ENCODE measurements at places on chromosomes 16 and 17.
A peak's percentile ranks its signal among the peaks of the same experiment; 100 is the strongest.

DNA sequence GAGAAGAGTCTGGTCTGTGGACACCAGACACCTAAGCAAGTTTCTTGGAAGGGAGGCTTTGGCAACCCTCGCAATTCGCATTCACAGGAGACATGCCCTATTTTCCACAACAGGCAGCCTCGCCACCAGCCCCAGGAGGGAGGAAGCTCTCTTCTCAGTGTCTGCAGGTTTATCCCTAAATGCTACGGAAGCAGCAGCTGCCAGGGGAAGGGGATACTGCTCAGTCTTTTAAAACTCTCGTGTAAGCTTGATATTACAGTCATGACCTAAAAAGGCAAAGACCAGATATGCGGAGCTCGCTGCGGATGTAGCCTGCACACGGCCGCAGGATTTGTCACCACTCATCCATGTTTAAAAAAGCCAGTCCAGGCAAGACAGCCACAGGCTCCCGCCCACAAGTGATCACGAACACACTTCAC, 159.2 kb upstream of the RPH3AL start:
- DNase-seq = no peak

GRCh38 chr16:14240219-14240843, 169.2 kb downstream of the MRTFB start:
- peak; percentile 21 for DNase-seq

- DNase-seq = no peak
These were observed 76.0 kb downstream of the ZNF18 start for GRCh38 chr17:11921296-11921695.

DNA sequence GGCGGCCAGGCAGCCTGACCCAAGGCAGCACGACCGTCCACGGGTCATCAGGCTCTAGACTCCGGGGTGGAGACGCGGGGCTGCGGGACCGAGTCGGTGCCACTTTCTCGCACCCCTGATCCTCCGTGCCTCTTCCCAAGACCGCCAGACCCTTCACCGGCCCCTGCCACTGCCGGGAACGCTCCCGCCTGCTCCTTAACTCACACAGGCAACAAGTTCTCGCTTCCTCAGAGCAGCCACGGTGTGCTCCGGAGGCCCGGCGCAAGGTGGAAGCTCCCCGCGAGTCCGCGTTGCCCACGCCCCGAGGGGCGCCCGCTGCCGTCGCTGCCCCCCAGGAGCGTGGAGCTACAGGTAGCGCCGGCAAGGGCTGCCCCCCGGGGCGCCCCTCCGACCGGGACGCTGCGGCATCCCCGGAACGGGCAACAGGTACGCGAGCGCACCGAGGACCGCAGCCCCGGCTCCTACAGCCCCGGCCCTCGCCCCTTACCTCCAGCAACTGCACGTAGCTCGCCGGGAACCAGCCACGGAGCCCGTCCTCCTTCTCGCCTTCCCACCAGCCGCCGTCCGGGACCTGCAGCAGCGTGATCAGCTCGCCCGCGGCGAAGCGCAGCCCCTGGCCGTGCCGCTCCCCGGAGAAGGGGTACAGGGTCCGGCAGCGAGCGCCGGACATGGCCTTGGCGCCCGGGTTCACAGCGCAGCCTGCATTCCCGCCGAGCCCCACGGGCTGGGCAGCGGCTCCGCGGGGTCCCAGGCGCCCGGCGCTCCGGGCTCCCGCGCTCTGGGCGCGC, 491 bp downstream of the GAS7 start:
- peak; percentile 15 for DNase-seq

DNA sequence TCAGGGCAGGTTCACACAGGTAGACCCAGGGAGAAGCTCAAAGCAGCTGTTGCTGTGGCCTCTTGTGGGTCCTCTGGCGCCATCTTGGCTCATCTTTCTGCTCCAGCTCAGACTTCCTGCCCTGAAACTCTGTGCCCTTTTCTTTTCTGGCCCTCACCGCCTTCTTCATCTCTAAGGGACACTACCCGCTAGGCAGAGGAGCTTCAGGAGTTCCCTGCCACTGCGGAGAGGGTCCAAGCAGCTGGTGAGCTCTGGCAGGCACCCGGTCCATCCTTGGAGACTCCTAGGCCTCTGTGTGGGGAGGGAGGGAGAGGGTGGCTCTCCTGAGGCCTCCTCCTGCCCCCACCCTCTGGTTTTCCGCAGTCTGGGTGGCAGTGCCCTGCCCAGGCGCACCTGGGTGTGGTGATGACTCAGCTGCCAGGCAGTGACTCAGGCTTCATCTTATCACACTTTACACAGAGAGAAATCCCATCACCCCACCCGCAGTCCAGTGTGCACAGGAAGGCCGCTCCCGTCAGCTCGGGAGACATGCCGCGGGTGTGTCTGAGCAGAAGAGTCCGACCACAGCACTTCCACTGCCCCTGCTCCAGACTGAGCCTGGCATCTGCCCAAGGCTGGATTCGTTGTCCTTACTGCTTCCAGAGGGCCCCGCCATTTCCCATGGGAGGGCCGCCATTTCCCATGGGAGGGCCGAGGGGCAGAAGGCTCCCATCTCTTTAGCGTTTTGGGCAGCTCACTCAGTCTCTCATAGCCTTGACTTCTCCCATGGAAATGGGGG, 7.3 kb downstream of the NT5C start:
- peak; percentile 34 for DNase-seq

GRCh38 chr16:2473999-2474876, 689 bp upstream of the TBC1D24 start:
- DNase-seq = peak; percentile 38

DNA sequence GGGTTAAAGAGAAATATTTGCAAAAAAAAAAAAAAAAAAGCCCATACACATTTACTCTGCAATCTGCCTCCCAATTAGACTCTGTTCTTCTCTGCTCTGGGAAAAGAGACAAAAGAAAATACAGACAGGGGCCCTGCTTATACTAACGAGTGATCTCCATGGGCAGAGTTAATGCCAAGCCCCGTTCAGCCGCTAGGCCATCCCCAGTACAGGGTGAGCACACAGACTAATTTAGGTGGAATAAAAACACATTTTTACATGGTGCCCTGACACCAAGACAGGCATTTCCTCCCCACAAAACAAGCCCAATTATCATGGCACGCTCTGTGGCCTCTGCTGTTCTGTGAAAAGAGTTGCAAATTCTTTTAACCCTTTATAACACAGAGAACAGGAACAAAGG, 356.3 kb upstream of the C16orf82 start:
- no peak for DNase-seq

GRCh38 chr16:20323591-20324117, 3.7 kb downstream of the GP2 start:
- DNase-seq = no peak

- no peak for DNase-seq
These were observed 42.1 kb downstream of the CHCT1 start for GRCh38 chr17:60464343-60464742.

DNA sequence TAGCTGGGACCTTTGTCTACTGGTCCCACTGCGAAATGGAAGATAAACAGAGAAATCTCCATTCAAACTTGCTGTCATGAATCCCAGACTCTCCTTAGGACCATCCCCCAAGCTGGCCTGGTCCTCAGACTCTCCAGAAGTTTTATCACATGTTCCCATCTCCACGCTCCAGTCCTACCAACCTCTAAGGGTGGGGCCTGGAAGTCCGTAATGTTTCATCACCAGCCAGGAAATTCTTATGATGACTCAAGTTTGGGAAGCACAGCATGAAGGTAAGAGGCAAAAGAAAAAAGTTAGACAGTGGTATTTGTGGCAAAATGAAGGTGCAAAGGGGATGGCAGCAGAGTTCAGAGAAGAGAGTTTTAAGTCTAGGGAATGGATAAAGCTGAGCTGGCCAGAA, 52.7 kb downstream of the ZNF18 start:
- DNase-seq = no peak

GRCh38 chr17:75081611-75082540, 5.9 kb upstream of the SLC16A5 start:
- DNase-seq = no peak

DNA sequence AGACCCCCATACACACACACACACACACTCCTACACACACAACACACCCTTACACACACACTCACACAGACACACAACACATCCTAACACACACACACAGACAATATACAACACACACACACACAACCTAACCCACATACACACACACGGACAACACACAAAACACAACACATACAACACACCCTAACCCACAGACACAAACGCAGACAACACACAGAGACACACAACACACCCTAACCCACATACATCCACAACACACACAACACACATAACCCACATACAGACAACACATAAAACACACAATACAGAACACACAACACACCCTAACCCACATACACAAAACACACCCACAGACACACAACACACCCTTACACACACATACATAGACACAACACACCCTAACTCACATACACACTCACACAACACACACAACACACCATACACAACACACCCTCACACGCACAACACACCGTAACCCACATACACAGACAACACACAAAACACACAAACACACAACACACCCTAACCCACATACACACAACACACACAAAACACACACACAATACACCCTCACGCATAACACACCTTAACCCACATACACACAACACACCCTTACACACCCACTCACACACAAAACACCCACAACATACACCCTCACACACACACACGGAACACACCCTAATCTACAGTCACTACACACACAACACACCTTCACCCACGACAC, 4.4 kb downstream of the ASGR1 start:
- DNase-seq = no peak

DNA sequence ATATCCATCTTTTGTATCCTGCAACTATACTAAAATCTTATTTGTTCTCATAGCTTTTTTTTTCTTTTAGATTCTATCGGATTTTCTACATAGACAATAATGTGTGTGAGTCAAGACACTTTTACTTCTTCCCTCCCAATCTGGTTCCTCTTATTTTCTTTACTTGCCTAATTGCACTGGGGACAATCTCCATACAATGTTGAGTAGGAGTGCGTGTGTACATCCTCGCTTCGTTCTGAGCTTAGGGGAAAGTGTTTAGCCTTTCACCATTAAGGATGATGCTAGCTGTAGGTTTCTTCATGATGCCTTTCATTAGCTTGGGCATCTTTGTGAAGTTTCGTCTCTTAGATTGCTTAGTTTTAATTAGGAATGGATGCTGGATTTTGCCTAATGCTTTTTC, 2.9 kb downstream of the SPATA32 start:
- DNase-seq = no peak

- no peak for DNase-seq
These were observed 38.0 kb upstream of the FAAP100 start for GRCh38 chr17:81590121-81590520.

GRCh38 chr16:86496929-86497461, 13.3 kb upstream of the FOXF1 start:
- DNase-seq = no peak

- no peak for DNase-seq
These were observed 130.3 kb downstream of the ZNF423 start for GRCh38 chr16:49725651-49726050.

DNA sequence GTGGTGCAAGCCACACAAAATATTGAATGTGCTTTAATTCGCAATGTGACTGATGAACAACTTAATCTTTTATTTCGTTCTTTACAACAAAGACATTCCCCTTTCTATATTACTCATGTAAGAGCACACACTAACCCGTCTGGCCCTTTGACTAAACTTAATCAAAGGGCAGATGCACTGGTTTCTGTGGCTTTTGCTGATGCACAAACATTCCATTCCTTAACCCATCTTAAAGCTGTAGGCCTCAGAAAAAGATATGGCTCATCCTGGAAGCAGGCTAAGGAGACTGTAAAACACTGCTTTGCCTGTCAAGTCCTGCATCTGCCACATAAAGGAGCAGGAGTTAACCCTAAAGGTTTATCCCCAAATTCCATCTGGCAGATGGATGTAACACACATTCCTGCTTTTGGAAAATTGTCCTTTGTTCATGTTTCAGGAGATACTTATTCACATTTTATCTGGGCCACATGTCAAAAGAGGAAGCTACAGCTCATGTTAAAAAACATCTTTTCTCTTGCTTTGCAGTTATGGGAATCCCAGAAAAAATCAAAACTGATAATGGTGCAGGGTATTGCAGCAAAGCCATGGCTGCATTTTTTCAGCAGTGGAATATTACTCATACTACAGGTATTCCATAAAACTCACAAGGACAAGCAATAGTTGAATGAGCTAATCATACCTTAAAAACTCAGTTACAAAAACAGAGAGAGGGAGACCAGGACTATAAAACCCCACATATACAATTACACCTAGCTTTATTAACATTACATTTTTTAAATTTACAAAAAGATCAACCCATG, 137.2 kb downstream of the AHSP start:
- DNase-seq = peak; percentile 2

DNA sequence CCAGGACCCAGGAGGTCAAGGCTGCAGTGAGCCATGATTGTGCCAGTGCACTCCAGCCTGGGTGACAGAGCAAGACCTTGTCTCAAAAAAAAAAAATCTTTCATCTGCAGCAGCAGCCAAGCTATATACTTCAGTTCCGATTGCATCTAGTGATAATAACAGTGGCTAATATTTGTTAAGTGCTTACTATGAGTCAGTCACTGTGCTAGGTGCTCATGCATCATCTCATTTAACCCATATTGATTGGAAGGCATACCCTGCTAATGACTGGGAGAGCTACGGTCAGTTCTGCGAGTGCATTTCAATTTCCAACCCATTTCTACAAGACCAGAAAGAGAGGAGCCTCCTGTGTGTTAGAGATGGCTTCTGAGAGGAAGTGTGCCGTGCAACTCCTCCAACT, 7.7 kb upstream of the TUBG2 start:
- no peak for DNase-seq

- peak; percentile 90 for DNase-seq
These were observed 12.7 kb downstream of the KRT12 start for GRCh38 chr17:40854175-40854814.

DNA sequence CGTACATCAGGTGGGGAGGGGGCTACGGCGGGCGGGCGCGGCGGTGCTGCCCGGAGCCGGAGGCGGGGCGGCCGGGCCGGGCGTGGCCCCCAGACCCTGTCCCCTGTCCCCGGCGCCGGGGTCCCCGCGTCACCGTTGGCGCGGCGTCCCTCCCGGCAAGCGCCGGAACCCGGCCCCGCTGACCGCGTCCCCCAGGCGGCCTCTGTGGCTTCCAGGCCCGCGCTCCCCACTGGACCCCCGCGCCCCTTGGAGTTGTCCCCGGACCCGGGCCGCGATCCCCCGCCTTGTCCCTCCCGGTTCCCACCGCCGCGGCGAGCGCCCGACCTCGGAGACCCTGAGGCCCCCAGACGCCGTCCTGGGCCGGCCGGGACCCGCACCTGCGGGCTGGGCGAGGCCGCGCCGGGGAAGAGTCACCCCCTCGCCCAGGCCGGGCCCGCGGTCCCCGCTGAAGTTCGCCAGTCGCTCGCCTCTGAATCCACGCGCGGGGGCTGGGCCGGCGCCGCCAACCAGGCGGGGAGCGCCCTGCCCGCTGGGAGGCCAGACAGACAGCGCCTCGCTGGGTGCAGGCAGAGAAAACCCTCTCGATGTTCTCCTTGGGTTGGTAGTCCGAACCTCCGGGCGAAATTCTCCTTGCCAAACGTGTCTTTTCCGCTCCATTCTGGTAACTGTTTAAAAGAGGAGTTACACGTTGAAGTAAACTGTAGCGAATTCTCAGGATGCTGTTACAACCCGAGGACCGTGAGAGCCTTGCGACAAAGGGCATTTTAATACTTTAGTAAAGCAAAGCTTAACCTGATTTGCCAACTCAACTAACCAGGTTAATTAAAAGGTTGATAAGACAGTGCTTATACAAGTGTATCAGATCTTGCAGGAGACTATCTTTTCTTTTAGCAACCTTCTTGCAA, 761 bp downstream of the GAN start:
- DNase-seq = peak; percentile 59

- no peak for DNase-seq
These were observed 66.3 kb upstream of the DOC2B start for GRCh38 chr17:247767-248166.

Measured in choroid plexus epithelial cell (primary cell).